Activated CD4-positive, alpha-beta T cell treated with anti-CD3 and anti-CD28 coated beads for 36 hours (primary cell): ENCODE measurements at places on chromosomes 6 and 20. TPM values are rescaled to one million over a fixed set of nuclear protein-coding genes. Genes with fewer than 3 reads are reported as not detected.
A peak's percentile ranks its signal among the peaks of the same experiment; 100 is the strongest.

- DNase-seq: no peak
Observed at GRCh38 chr6:142306736-142307135, 4.9 kb downstream of the ADGRG6 start.

DNA sequence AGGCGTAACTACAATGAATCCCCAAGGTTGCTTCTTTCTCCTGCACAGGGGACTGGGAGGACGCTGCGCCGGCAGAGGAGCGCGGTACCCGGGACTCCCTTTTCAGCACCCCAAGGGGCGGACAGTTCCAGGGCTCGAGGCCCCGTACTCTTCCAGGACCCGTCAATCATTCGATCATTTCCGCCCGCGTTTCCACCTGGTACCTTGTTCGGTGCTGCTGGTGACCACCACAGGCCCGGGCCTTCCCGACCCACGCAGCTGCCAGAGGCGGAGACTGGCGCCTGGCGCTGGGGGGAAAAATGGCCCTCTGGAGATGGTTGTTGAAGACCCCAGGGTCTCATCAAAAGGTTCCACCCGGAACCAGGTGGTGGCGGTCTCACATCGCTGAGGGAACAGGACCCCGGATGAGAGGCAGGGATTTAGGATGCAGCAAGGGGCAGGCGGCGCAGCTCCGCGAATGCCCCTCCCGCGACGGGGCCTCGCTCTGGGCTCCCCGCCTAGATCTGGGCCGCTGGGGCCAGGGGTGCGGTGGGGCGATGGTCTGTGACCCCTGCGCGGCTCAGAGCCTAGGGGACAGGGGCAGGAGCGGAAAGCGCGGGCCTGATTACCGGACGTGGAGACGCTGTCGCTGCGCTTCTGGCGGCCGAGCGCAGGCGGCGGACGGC, 744 bp downstream of the VSX1 start:
- peak; percentile 70 for DNase-seq

DNA sequence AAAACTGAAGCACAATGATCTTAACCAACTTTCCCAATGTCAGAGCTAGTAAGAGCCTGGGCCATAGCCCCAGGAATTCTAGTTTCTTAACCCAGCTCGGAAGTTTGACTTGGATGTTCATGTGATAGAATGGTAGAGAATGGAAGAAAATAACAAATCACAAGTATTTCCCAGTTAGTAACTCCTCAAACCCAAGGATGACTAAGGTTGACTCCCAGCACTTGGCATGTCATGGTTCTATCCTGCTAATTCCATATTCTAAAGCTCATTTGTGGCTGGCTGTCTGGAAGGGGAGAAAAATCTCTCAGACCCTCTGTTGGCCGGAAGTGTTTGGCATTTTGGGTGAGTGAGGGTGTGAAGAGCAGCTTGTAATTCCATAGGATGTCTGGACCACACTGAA, 248.7 kb downstream of the RFPL4B start:
- DNase-seq: no peak

GRCh38 chr6:90541221-90541620, 45.7 kb downstream of the MAP3K7 start:
- DNase-seq: no peak

DNA sequence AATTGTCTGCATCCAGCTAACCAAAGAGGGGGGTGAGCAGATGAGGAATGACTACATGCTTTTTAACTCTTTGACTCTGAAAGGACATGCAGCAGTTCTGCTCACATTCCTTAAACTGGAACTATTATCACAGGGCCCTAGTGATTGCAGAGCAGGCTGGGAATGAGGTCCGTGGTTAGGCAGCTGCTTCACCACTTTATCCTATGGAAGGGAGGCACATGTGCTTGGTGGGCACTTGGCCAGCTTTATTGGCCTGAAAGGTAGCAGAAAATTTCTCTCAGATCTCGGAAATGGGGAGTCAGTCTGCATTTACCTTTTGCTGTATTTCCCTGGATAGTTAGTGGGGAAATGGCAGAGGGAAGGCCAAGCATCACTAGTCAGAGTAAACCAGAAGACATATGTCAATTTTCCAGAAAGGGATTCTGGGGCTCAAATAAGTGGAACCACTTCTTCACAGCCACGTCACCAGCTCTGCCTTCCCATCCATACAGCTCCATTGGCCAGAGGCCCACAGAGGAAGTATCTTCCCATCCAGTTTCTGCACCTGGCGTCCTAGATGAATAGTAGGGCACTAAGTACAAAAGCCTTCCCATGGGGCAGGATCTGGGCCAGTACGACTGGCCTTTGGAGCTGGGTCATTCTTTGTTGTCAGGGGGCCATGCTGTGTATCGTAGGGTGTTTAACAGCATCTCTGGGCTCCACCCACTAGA, 444.8 kb downstream of the PTPRT start:
- DNase-seq: no peak

DNA sequence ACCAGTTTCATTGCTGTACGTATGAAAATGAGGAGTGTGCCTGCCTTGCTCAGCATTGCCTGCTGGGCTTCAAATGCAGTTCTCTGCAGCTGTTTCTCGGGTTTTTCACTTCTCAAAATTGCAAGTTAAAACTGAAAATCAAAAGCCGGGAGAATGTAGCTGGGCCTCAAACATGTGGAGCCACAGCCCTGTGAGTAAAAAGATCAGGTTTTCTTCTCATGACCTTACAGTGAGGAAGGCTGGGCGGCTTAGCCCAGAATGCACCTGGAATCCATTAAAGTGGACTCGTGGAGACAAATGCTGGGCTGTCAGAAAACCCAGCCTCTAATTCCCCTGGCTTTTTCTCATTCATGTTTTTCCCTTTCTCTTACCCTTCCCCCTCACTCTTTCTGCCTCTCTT, 34.4 kb downstream of the DSE start:
- no peak for DNase-seq

DNA sequence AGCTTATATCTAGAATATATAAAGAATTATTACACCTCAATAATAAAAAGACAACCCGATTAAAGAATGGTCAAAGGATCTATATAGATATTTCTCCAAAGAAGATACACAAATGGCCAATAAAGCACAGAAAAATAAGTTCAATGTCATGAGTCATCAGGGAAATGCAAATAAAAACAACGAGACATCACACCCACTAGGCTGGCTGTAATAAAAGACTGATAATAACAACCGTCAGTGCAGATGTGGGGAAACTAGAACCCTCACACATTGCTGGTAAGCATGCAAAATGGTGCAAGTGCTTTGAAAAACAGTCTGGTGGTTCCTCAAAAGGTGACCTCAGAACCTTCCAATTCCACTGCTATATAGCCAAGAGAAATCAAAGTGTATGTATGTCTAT, 33.0 kb downstream of the TBX18 start:
- no peak for DNase-seq

DNA sequence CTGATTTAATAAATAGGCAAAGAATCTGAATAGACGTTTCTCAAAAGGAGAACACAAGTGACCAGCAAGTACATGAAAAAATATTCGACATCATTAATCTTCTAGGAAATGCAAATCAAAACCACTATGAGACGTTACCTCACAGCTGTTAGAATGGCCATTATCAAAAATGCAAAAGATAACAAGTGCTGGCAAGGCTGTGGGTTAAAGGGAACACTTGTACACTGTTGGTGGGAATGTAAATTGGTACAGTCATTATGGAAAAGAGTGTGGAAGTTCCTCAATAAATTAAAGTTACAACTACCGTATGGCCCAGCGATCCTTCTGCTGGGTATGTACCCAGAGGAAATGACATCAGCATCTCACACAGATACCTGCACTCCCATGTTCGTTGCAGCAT, 253.9 kb upstream of the BMP2 start:
- no peak for DNase-seq

DNA sequence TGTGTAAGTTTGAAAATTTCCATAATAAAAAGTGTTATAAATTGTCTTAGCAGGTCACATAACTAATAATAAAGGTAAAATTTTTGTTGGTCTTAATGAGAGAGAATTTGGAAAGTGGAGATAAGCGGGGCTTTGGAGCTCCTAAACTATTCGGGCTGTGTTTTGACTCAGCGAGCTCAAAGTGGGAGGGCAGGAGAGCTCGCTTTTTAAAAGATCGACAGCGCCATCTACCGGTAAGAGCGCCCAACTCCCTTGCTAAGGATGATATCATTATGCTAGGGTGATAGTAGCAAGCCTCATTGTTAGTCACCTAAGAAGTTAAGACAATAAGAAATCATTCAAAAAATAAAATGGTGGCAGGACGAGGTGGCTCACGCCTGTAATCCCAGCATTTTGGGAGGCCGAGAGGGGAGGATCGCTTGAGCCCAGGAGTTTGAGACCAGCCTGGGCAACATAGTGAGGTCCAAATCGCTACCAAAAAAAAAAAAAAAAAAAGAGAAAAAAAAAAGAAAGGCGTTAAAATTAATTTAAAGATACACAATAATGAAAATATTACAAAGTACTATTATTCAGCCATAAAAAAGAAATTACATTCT, 24.8 kb downstream of the C6orf15 start:
- DNase-seq: peak; percentile 94

DNA sequence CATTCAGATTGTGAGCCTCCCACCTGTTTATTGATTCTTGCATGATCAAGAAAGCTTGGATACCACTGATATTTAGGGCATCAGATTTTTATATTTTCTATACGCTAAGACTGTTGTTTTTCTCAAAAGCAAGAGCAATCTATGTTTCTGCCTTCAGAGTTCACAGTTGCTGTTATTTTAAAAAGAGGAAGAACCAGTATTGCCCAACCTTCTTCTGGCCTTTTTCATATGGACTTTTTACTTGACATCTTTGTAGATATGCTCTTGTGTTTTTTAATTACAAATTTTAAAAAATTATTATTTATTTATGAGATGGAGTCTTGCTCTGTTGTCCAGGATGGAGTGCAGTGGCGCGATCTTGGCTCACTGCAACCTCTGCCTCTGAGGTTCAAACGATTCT, 28.9 kb downstream of the SLC17A5 start:
- DNase-seq: no peak

DNA sequence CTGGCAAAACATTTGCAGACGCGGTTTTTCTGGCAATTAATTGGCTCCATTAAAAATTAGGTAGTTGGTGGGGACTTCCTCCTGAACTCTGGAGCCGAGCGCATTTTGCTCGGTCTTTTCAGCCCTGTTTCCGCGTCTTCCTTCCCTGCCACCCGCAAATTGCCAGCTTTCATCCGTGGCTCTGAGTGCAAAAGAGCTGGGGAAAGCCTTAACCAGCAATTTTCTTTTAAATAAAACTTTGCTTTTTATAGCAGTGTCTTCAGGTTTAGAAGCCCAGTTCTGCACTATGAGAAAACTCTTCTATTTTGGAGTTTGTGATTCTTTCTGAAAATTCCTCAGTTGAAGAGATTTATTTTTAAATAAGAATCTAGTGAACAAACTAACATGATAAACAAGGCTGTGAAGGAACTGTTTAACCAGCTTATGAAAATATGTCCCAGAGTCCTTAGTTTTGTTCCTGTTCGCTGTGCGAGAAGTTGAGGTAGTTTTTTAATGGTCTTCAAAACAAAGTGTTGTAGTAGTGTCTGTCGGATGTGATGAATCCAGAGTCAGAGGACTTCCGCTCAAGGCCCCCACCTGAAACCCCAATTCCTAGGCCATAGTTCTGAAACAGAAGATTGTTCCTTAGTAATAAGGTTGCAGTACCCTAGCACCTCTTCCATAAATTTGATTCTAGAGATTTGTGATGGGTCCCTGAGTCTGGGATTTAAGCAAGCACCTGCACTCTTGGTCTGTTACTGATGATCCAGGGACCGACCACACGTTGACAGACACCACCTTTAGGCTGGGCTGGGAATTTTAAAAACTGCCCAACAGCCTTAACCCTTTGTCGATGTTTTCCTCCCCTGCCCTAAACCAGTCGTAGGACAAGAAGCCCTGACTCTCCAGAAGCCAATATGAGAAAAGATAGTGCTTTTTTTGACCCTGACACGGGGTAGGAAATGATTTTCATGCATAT, 950 bp downstream of the KCTD20 start:
- peak; percentile 15 for DNase-seq

The ZNF311 gene
- total RNA-seq: 1.0 TPM

The PLCG1 gene
- total RNA-seq: 185 TPM

The BMP7 gene
- 0.41 TPM for total RNA-seq

The RBBP8NL gene
- total RNA-seq: not detected

The EYA4 gene
- total RNA-seq: not detected

The HSPA12B gene
- not detected for total RNA-seq

The ADAT2 gene
- total RNA-seq: 23.6 TPM

The ID4 gene
- total RNA-seq: not detected
